ENCODE measurements at places on chromosomes 13 and 19.

- DNase-seq = no peak
Observed at GRCh38 chr13:37647031-37647650, 48.6 kb upstream of the POSTN start.

- peak; percentile 33 for DNase-seq
Observed at GRCh38 chr19:39212375-39212742, 8.3 kb upstream of the SYCN start.

- peak; percentile 55 for DNase-seq
Observed at GRCh38 chr19:3154957-3155736, 19.3 kb downstream of the GNA15 start.

DNA sequence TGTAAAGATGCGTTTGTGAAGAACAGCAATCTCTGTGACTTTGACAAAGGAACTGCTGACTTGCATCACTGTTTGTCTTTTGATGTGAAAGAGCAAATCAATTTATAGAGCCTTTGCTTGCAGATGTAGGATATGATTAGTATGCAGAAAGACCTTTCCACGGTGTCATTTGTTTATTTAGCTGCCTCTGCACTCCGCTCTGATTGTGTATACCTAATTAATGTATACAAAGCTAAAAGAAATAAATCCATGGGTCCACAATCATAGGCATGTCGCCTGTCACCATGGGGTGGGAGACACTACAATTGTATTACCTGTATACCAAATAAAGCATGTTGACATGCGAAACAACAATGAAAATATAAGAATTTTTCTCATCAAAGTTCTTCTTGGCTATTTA lies 410.7 kb downstream of the MZT1 start:
- no peak for DNase-seq

DNA sequence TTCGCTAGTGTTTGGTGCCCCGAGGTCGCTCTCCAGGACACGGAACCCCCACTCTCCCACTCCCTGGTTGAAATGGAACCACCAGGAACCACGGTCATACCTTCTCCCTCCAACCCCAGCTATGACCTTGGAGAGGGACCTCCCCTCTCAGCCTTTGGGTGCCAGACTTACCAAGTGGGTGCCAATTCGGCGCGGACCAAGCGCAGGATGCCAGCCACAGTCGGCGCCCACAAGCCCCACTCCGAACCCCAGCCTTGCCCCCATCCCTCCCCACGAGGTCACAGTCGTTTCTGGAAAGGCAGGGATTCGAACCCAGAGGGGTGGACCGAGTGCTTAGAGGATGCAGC lies 910 bp downstream of the PDE4C start:
- DNase-seq = no peak

DNA sequence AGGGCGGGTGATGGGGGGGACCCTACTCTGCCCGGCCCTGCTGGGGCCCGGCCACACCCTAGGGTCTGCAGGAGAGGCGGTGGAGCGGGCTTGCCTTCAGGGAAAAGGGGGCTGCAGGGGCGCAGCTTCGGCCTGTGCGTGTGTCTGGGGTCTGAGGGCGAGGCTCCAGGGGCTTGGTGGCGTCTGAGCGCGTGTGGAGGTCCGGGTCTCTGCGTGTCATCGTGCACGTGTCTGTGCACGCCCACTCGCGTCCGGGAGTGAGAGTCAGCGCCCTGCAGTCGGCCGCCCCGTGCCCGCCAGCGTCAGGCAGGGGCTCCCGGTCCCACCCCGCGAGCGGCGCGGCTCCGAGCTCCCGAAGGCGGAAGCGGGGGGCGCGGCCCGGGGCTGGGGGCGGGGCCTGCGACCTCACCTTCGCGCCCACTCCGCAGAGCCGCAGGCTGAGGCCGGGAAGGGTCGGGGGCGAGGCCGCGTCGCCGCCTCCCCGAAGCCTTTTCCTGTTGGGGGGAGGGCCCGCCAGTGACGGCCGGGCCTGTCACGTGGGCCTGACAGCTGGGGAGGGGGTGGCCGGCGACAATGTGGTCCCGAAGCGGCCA lies at the start of gene ARHGAP45:
TSS of gene ARHGAP45 (plus strand) at position 420 of the 593 bp plus-strand sequence. CDS start 239 bp downstream, outside the sequence.
- DNase-seq = peak; percentile 73

DNA sequence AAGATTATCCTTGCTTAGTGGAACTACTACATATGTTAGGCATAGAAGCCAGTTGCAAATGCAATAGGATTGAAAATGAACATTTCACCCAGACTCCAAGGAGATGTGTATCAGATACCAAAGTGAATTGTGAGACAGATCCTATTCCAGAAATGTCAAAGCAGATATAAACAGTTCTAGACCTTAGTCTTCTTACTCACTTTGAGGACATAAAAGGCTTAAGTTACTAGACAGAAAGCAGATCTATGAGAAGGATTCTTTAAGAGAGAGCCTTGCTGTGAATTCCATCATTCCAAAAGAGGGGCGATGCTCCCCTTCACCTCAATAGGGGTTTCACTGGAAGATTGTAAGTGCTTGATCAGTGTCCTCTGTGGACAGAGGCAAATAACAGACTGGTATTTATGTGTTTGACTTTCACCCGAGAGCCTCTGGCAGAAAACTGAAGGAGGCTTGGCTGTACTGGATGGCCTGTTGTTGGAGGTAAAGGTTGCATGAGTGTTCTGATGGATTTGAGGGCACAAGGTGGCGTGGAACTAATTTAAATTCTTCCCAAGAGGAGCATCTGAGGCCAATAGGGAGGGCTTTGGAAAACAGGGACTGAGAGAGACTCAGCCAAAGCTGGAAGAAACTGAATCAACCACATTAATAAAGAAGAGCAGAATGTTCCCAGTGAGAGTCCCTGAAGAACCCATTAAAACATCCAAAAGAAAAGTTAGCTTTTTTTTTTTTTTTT lies 194.8 kb downstream of the DCLK1 start:
- no peak for DNase-seq

- no peak for DNase-seq
Observed at GRCh38 chr19:29001597-29002245, 211.2 kb downstream of the UQCRFS1 start.

DNA sequence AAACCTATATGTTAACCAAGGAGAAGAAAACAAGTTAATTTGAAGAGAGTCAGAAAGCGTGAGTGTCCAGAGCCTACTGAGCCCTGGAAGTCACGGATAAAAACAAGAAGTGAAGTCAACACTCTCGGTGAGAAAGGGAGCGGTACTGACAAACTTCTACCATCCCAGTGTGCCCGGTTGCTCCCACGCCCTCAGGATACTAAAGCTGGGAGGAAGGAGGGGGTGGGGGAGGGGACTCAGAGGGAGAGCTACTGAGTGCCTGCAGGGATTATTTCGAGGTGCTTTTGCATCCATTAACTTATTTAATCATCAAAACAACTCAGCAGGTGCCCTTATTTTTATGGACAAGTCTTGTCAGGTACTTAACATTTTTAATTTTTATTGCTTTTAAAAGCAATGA lies 166.2 kb downstream of the ZIC5 start:
- DNase-seq = no peak

DNA sequence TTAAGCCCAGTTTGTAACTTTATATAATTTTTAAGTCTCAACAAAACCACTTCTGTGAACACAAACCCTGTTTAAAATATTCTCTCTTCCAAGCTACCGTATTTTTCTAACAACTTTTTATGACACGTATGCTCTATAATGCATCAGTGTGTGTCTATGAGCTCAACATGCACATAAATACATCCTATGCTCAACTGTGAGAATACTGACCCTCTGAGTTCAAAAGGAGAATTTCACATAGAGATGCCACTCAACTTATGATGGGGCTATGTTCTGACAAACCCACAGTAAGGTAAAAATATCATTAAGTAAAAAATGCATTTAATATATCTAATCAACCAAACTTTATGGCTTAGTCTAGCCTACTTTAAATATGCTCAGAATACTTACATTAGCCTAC lies 1139.7 kb upstream of the SPRY2 start:
- DNase-seq = no peak

DNA sequence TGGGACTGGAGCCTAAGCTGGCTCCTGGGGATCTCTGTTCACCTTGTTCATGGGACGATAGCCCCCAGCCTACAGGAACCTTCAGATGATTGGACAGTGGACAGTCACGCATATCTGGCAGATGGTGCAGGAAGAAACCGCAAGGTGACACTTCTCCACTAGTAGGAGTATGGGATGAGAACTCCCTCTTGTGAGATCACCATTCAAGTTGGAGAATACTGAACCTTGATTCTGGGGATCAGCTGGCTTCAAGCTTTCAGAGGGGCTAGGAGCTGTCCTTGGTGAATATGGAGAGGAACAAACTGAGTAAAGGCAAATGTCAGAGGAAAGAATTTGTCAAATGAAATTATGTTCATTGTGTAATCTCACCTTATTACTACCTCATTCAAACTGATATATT lies 204.5 kb downstream of the PDS5B start:
- DNase-seq = no peak

DNA sequence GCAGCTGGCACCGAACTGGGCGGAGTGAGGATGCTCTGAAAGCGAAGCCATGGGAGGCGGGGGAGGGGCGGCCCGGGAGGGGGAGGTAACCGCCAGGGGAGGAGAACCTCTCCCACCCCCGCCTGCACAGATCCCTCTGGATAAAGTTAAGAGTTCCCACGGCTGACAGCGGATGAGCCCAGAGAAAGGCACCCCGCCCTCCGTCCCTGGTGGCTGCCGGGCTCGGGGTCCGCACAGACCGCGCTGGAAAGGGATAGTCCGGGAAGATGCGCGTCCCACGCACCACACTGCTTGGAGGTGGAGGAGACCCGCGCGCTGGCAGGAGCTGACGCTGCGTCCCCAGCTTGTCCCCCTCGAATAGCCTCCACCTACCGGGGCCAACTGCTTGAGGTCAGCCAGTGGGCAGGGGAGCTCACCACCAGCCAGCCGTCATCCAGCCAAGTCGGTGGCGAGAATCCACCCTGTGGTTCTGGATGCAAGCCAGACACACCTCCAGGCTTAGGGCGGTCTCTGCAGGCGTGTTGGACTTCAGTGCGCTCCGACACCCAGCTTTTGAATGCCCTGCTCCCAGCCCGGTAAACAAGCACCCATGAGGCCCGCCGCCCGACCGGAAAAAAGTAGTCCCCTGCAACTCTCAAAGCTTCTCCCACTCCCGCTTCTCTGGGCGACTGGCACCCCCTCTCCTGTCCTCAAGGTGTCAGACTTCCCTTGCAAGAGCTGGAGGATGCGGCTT lies at the start of gene TRPC4:
TSS of gene TRPC4 (minus strand) at position 17 of the 733 bp plus-strand sequence. CDS start 86,439 bp downstream, outside the sequence.
- DNase-seq = no peak

- no peak for DNase-seq
Observed at GRCh38 chr13:50286324-50286723, 271.1 kb downstream of the KCNRG start.

- no peak for DNase-seq
Observed at GRCh38 chr13:112705286-112705685, 15.4 kb downstream of the ATP11A start.

- DNase-seq = no peak
Observed at GRCh38 chr13:44822291-44822690, 167.0 kb downstream of the NUFIP1 start.

DNA sequence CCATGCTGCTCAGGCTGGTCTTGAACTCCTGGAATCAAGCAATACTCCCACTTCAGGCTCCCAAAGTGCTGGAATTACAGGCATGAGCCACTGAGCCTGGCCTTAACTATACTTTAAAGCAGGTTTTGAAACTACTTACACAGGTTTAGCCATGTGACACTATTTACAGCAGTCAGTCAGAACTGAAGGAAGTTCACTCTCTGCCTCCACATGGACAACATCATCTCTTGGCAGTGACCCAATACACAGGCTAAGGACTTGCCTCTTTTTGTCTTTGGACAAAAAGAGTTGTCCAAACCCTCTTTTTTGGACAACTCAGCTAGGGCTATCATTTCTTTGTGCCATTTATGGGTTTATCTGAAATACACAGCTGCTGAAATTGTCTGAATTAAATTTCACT lies 89.0 kb upstream of the CLDN10 start:
- no peak for DNase-seq

GRCh38 chr19:45769821-45770191 lies 754 bp upstream of the SIX5 start:
- peak; percentile 20 for DNase-seq

DNA sequence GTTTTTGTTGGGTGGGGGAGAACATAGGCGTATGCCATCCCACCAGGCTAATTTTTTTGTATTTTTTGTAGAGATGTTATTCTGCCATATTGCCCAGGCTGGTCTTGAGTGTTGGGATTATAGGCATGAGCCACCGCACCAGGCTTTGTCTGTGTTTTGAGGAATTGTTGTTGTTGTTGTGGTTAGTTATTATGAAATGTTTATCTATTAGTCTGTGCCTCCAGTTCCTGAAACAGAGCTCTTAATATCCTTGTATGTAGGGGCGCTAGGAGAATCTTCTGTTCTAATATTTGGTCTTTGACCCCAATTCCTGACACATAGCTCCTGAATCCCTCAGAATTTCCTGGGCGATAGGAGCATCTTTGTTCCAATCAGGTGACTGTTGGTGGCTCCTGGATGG lies 5.6 kb upstream of the LATS2 start:
- DNase-seq = no peak

- DNase-seq = no peak
Observed at GRCh38 chr13:111429064-111429558, 108.7 kb downstream of the TEX29 start.

DNA sequence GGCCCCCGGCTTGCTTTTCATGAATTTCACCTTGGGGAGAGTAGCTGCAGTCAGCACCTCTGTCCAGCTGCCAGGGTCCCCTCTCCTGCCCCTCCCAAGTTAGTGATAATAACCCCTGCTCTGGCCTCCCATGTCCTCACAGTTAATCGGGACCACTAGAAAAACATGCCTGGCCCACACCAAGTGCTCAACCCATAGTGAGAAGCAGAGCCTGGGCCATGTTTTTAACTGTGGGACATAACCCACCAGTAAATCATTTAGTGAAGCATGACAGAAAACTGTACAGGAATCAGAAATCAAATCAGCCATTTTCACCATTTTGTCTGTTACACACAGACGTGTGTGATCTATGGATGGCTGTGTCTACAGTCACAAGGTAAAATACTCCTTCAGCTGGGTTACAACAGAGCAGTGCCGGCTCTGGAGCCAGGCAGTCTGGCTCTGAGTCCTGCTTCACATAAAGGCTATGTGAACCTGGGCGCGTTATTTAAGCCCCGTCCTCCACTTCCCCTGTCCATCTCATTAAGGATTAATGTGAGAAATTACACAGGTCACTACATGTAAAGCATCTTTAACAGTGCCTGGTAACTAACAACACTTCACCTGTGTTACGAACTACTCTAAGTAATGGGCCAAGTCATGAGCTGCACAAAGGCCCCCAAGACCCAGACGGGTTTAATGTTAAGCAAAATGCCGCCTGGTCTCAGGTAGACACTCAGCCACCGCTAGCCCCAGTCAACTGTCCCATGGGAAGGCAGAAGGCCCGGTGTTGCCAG lies 7.6 kb upstream of the ECH1 start:
- DNase-seq = no peak

Data from activated CD8-positive, alpha-beta memory T cell treated with anti-CD3 and anti-CD28 coated beads for 4 hours (primary cell).